ENCODE measurements at places on chromosomes 7 and 10.

GRCh38 chr7:100567031-100567730 lies 6.5 kb downstream of the SAP25 start:
- DNase-seq = no peak

GRCh38 chr7:156993021-156993924 lies 17.2 kb downstream of the MNX1 start:
- no peak for DNase-seq

DNA sequence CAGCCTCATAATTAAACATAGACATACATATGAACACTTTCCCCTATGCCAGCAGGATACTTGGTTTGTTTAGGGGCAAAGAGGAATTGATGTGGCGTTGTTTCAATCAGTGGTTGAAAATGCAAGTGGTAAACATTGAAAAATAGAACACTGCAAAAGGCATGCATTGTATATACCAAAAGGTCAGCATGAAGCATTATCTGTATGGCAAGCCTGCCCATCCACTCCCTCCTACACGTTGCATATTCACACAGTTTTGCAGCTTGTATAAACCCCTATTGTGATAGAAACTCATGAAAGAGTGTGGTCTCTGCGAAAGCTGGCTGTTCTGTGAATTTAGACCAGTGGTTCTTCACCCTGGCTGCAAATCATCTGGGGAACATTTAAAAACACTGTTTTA lies 17.1 kb downstream of the CAV1 start:
- DNase-seq = no peak

- DNase-seq = no peak
Observed at GRCh38 chr10:98957801-98958200, 277.9 kb downstream of the HPSE2 start.

DNA sequence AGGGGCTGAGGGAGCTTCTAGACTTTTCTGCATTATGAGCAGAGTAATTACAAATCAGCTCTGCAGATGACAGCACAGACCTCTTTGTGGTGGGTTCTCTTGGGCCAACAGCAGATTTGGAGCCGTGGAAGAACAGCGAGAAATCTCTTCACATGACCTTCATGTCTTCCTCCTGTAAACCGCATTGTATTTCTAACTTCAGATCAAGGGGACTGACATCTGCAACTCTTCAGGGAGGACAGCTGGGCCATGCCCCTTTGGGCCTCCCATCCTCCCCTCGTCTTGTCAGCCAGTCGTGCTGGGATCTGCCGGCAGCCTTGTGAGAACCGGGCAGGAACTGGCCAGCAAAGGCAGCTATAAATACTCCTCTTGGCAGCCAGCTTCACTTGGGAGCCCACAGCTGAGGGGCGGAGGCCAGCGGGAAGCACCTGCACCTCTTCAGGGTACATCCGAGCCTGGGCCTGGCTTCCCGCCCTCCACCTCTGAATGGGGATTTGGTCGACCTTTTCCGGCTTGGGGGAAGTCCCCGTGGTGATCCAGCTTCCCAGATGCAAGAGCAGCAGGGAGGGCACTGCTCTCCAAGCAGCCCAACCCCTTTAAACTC lies 54.7 kb downstream of the STEAP1B start:
- DNase-seq = no peak

DNA sequence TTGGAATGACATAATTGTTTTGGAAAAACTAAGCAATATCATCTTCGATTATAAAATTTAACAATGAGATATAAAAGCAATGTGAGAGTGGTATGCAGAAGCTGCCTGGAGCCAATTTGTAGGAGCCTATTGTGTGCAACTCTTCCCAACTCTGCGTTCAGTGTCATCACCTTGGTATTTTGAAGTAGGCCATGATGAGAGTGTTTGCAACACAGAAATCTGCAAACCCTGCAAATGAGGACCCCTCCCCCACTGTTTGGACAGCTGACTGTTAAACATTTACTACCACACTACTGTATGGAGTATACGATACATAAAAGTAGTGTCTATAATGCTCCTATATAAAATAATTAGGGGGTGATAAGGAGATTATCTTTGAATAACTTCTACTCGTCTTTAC lies 531.3 kb downstream of the ATRNL1 start:
- DNase-seq = no peak

GRCh38 chr10:89706011-89706410 lies 4.6 kb downstream of the KIF20B start:
- no peak for DNase-seq

DNA sequence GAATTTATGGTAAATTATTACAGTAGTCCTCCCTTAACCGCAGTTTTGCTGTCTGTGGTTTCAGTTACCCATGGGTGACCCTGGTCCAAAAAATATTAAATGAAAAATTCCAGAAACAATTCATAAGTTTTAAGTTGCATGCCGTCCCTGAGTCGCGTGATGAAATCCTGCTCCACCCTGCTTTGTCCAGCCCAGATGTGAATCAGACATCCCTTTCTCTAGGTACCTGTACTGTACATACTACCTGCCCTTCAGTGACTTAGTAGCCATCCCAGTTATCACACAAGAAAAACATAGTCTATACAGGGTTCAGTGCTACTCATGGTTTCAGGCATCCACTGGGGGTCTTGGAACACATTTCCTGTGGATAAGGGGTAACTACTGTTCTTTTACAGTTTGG lies 20.5 kb upstream of the RHEB start:
- no peak for DNase-seq

DNA sequence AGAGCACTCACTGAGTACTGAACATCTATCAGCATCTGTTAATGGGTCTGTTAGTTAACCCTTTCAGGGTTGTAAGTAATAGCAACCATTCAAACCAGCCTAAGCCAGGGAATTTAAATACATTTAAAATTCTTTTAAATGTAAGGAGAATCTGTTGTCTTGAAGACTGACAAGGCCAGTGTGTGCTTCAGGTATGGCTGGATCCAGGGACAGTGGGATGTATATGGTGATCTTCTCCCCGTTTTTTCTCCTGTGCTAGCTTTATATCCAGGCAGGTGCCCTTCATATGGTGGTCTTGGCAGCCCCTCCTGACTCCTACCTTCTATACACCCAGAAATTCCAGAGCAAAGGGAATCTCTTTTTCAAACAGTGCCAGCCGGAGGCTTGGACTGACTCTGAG lies 46.6 kb upstream of the DAGLB start:
- DNase-seq = no peak

GRCh38 chr10:129725482-129725881 lies 238.6 kb downstream of the EBF3 start:
- no peak for DNase-seq

DNA sequence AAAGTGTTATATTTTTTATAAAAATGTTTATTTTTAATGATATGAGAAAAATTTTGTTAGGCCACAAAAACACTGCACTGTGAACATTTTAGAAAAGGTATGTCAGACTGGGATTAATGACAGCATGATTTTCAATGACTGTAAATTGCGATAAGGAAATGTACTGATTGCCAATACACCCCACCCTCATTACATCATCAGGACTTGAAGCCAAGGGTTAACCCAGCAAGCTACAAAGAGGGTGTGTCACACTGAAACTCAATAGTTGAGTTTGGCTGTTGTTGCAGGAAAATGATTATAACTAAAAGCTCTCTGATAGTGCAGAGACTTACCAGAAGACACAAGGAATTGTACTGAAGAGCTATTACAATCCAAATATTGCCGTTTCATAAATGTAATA lies 64.8 kb upstream of the CAPZA2 start:
- no peak for DNase-seq
